ENCODE measurements at places on chromosomes 6 and 20. TPM values are rescaled to one million over a fixed set of nuclear protein-coding genes. Genes with fewer than 3 reads are reported as not detected.
A peak's percentile ranks its signal among the peaks of the same experiment; 100 is the strongest.

SNPH gene
- total RNA-seq: 2.4 TPM

CD2AP gene
- 105 TPM for total RNA-seq

RSPH9 gene
- 0.19 TPM for total RNA-seq

- no peaks in the 10 kb centered on the region for H3K27me3 ChIP-seq
- H3K4me1 ChIP-seq: peaks cover 56% of the 10 kb centered on the region
- H3K36me3 ChIP-seq: peaks cover 4% of the 10 kb centered on the region
- no peak overlapping the region for H3K4me3 ChIP-seq
- H3K27ac ChIP-seq: no peak overlapping the region
These were observed 11.6 kb upstream of the SCGN start for GRCh38 chr6:25640446-25640845.

- H3K36me3 ChIP-seq: peaks cover 24% of the 10 kb centered on the region
- H3K4me3 ChIP-seq: no peak overlapping the region
- no peak overlapping the region for H3K27ac ChIP-seq
- no peak for DNase-seq
These were observed 15.6 kb downstream of the SNX5 start for GRCh38 chr20:17952692-17953684.

- no peak overlapping the region for H3K27ac ChIP-seq
- no peaks in the 10 kb centered on the region for H3K36me3 ChIP-seq
- H3K4me1 ChIP-seq: no peaks in the 10 kb centered on the region
- no peak overlapping the region for H3K4me3 ChIP-seq
These were observed 101.4 kb downstream of the CDH4 start for GRCh38 chr20:61353261-61354000.

DNA sequence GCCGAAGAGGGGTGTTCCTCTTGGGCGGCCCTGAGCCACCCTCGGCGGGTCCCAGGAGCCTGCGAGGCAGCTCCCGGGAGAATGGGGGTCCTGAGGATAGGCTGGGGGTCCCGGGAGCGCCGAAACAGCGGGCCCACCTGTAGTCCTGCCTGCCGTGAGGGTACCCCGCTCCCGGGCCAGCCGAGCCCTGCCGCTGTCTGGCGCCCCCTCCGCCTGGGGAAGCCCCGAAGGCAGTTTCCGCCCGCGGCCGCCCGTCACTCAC lies 280 bp downstream of the SPATA2 start:
- no peaks in the 10 kb centered on the region for H3K27me3 ChIP-seq
- no peak for DNase-seq
- peak overlapping the region; percentile 99 for H3K27ac ChIP-seq
- peak overlapping the region; percentile 95 for H3K4me3 ChIP-seq
